ENCODE measurements at places on chromosomes 5 and 9.
A peak's percentile ranks its signal among the peaks of the same experiment; 100 is the strongest.

DNA sequence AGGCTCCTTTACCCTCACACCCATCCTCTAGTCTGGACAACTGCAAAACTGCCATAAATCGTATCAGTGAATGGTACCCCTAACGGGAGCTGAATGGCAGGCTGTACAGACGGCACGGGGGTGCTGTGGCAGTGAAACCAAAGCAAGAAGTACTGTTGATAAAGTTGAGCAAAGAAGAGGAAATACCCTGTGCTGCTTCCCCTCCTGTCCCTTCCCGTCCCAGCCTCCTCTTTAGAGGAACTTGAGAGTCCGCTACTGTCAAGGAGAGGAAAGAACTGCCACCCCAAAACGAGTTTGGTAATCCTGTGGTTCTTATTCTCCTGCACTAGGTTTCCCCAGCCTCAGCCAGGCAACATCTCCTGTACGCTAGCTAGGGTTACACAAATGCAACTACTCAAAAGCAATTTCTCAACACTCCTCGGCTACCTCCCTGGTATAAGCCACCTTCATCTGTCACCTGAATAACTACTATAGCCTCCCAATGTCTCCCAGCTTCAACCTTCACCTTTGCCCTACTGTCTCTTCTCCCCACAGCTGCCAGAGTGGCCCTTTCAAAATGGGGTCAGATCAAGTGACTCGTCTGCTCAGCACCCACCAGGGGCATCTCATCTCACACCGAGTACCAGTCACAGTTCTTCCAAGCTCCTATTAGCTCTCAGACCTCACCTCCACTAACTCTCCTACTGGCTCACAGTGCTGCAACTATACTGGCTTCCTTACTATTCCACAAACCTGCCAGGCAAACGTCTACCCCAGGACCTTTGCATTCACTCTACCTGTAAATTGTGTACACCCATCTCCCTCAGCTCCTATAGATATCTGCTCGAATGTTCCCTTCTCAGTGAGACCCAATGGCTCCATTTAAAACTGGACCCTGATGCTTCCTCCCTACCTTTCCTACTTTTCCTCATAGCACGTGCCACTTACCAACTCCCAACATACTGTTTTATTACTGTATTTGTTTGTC, 4.1 kb downstream of the GLRX start:
- no peak for DNase-seq
- no peaks in the 10 kb centered on the region for H3K36me3 ChIP-seq
- no peak overlapping the region for H3K4me3 ChIP-seq
- H3K27me3 ChIP-seq: no peaks in the 10 kb centered on the region
- H3K4me1 ChIP-seq: peaks cover 38% of the 10 kb centered on the region

DNA sequence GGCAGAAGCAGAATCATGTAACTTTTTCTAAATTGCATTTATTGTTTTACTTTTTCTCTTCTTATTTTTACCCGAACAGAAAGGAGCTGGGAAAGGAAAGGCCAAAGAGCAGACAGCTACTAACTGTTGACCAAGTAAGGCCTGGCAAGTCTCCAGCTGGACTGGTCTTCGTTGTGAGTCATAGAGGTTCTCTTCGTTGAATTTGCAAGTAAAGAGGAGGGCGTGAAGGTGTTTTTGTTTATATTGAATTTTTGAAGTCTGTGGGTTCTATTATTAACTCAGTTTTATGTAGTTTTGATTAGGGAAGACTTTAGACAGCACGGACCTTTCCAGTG, 416.5 kb upstream of the CCNH start:
- DNase-seq: peak; percentile 70
- H3K36me3 ChIP-seq: no peaks in the 10 kb centered on the region
- no peak overlapping the region for H3K4me3 ChIP-seq
- H3K4me1 ChIP-seq: peaks cover 5% of the 10 kb centered on the region
- H3K27me3 ChIP-seq: no peaks in the 10 kb centered on the region

GRCh38 chr9:137367506-137368430, 55.2 kb downstream of the EXD3 start:
- H3K27me3 ChIP-seq: no peaks in the 10 kb centered on the region
- H3K4me1 ChIP-seq: peaks cover 20% of the 10 kb centered on the region
- no peak overlapping the region for H3K4me3 ChIP-seq
- no peak overlapping the region for H3K27ac ChIP-seq

- no peaks in the 10 kb centered on the region for H3K4me1 ChIP-seq
- H3K4me3 ChIP-seq: no peak overlapping the region
- no peak for DNase-seq
These were observed 124.4 kb downstream of the SSBP2 start for GRCh38 chr5:81626524-81626923.

DNA sequence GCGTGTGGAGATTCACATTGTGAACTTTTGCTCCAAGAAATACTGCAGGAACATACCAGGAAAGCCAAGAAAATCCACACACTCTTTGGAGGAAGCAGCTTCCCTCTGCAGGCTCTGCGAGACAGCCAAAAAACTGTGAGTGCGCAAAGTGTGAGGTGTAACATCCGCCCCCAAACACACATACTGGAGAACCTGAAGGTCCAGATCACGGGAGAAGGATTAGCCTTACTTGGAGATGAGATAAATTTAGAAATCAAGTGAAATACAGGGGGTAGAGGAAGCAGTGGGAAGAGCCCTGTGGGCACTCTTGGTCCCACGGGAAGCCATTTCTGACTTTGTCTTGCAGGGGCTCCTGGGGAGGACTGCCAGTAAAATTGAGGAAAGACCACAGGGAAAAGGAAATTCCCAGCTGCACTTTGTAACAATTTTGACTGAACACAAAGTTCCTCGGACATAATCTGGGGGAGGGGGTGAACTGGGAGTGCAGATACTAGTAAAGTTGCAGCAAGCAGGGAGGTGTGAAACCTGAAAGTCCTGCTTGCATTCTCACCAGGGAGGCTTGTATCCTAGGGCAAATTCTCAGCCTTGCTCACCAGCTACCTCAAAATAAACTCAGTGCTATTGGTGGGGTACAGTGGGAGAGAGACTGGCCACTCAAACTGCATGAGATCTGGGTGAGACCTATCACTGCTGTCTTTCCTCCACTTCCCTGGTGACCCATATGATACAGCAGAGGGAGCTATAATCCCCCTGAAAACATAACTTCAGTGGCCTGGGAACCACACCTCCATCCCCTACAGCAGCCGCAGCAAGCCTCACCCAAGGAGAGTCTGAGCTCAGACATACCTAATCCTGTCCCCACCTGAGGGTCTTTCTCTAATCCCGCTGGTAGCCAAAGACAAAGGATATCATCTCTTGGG, 109.1 kb downstream of the ALDH1A1 start:
- H3K36me3 ChIP-seq: no peaks in the 10 kb centered on the region
- H3K27me3 ChIP-seq: no peaks in the 10 kb centered on the region
- no peak overlapping the region for H3K4me3 ChIP-seq
- DNase-seq: no peak

DNA sequence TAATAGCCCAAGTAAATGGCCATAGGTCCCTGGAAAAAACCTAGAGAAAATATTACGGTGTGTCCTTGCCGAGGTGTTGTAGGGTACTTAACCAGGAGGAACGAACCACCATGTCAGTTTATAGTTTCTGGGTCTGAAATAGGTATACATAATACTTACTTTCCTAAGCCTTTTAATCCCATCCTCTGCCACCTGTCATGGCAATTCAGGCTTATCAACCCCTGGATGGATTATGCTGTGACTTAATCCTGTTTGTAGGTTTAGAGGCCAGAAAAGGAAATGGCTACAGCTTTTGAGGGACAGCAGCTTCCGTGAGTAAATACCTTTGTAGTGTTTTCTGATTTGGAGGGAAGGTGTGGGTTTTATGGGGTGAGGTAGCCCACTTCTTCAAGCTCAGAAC, 89.1 kb upstream of the PTPRD start:
- no peaks in the 10 kb centered on the region for H3K36me3 ChIP-seq
- no peaks in the 10 kb centered on the region for H3K27me3 ChIP-seq
- no peaks in the 10 kb centered on the region for H3K4me1 ChIP-seq
- H3K4me3 ChIP-seq: no peak overlapping the region

DNA sequence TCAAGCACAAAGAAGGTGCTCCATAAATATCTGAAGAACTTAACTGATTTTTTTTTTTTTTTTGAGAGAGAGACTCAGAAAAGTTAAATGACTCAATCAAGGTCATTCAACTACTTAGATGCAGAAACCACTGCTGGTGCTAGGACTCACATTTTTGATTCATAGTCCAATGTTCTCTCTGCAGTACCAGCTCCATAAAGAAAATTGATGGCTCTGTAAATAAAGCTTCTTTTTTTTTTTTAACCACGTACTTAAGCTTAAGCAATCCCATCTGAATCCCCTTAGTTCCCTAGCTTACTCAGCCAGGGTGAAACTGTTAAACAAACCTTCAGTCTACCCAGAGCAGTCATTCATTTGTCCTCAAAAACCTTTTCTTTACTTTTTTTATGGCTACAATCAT, 657.0 kb upstream of the WWC1 start:
- no peak overlapping the region for H3K4me3 ChIP-seq
- H3K27ac ChIP-seq: no peak overlapping the region
- DNase-seq: no peak
- no peaks in the 10 kb centered on the region for H3K36me3 ChIP-seq

- H3K27me3 ChIP-seq: no peaks in the 10 kb centered on the region
- DNase-seq: no peak
- H3K4me3 ChIP-seq: no peak overlapping the region
- H3K27ac ChIP-seq: no peak overlapping the region
- no peaks in the 10 kb centered on the region for H3K36me3 ChIP-seq
These were observed 281.4 kb downstream of the ISL1 start for GRCh38 chr5:51664491-51665250.

DNA sequence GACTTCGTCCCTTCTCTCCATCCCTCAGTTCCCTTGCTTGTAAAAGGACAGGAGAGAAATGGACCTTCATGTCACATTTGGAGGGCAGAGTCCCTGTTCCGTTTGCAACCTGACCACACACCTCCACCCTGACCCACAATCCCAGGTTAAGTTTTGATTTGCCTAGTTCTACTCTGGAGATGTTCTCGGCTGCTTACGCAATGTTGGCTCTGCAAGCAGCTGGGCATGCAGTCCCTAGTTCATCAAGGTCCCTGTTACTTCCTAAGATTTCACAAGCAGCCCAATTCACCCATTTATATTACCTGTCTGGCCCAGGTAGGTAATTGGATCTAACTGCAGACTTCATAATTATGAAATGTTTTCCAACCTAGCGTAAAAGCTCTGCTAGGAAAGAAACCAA, 28.8 kb downstream of the SLIT3 start:
- no peaks in the 10 kb centered on the region for H3K36me3 ChIP-seq
- H3K27ac ChIP-seq: no peak overlapping the region
- no peak overlapping the region for H3K4me3 ChIP-seq
- H3K4me1 ChIP-seq: no peaks in the 10 kb centered on the region

GRCh38 chr9:116275418-116276195, 122.0 kb downstream of the PAPPA start:
- no peaks in the 10 kb centered on the region for H3K36me3 ChIP-seq
- no peaks in the 10 kb centered on the region for H3K4me1 ChIP-seq
- DNase-seq: no peak
- no peak overlapping the region for H3K4me3 ChIP-seq
- H3K27ac ChIP-seq: no peak overlapping the region

DNA sequence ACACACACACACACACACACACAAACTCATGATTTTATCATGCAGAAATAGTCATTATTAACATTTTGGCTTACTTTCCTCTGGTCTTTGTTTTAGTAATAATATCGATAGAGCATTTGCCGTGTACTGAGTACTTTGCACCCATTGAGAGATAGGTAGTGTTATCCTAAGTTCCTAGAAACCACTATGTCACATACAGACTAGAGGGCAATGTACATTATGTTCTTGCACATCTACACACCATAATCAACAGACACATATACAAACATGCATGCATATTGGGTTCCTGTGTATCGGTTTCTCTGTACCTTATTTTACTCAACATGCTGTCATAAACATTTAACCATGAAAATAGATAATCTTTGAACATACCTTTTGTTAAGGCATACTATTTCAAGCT, 45.7 kb downstream of the MAT2B start:
- no peaks in the 10 kb centered on the region for H3K36me3 ChIP-seq
- H3K4me3 ChIP-seq: no peak overlapping the region
- H3K4me1 ChIP-seq: no peaks in the 10 kb centered on the region
- no peaks in the 10 kb centered on the region for H3K27me3 ChIP-seq
- H3K27ac ChIP-seq: no peak overlapping the region
- DNase-seq: no peak

DNA sequence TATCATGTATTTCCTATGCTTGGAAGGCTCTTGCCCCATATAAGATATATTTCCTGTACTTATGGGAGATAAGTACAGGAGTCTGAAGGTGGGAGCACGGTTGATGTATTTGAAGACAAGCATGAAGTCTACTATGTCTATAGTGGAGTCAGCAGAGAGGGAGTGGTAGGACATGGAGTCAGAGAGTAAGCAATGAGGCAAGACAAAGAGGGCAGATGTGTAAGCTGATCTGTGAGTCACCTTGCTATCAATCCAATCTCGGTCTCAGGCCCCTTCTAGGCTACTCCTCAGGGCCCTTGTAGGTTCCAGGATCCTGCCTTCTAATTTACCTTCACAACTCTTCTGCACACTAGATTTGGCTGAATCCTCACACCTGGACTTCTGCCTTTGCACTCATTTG, 105.5 kb downstream of the MACIR start:
- no peaks in the 10 kb centered on the region for H3K4me1 ChIP-seq
- H3K27me3 ChIP-seq: no peaks in the 10 kb centered on the region
- H3K27ac ChIP-seq: no peak overlapping the region
- no peak overlapping the region for H3K4me3 ChIP-seq
- no peaks in the 10 kb centered on the region for H3K36me3 ChIP-seq

- no peaks in the 10 kb centered on the region for H3K4me1 ChIP-seq
- DNase-seq: no peak
- H3K27ac ChIP-seq: no peak overlapping the region
- no peak overlapping the region for H3K4me3 ChIP-seq
- no peaks in the 10 kb centered on the region for H3K27me3 ChIP-seq
- H3K36me3 ChIP-seq: no peaks in the 10 kb centered on the region
These were observed 49.0 kb upstream of the TNFSF15 start for GRCh38 chr9:114854736-114855355.

- peaks cover 6% of the 10 kb centered on the region for H3K36me3 ChIP-seq
- DNase-seq: no peak
- no peaks in the 10 kb centered on the region for H3K4me1 ChIP-seq
- H3K27me3 ChIP-seq: no peaks in the 10 kb centered on the region
- H3K4me3 ChIP-seq: no peak overlapping the region
These were observed 90.7 kb downstream of the CAMSAP1 start for GRCh38 chr9:135816651-135816970.

DNA sequence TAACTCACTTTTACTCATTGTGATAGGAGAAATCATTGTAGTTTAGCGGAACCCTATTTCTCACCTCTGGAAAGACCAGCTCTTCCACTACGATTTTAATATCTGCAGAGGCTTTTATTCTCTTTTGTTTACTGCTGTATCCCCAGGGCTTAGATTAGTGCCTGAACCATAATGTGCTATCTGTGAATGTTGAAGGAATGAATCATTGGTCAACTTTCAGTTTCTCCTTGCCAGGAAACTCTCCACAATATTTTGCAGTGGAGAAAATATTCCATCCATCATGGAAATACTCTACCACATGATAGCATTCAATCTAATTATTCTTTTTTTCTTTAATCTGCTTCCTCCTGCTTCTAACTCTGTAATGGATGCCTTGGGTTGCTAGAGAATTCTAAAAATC, 263.5 kb upstream of the PTPRD start:
- no peaks in the 10 kb centered on the region for H3K27me3 ChIP-seq
- H3K36me3 ChIP-seq: no peaks in the 10 kb centered on the region
- DNase-seq: no peak
- H3K4me1 ChIP-seq: no peaks in the 10 kb centered on the region
- no peak overlapping the region for H3K27ac ChIP-seq
